NCI-H1092 (cell line): ENCODE measurements at places on chromosomes 2 and 18.
A peak's percentile ranks its signal among the peaks of the same experiment; 100 is the strongest.

GRCh38 chr2:208406474-208407451 is at the start of gene PTH2R:
Gene PTH2R (plus strand): TSS chr2:208406792. CDS start chr2:208407044, 252 bp downstream.
- DNase-seq, result peak; percentile 8

- DNase-seq, result no peak
Measured at GRCh38 chr2:232942831-232943230, 70.2 kb downstream of the NGEF start.

DNA sequence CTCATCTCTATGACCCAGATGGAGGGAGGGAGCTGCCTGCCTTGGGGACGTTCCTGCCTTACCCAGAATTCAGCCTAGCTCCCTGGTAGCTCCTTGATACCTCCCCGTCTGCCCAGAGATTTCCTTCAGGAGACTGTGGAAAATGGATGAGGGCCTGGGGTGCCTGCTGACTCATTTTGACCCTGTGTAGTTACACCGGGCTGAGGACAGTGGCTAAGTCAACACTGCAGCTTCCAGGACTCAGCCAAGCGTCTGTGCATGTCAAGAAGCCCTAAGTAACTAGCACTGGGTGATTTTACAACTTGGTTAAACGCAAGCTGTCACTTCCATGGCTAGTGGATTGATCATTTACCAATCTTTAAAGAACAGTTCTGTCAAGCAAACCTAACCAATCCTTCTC is 23.3 kb upstream of the EPAS1 start:
- DNase-seq, result no peak

- DNase-seq, result no peak
Measured at GRCh38 chr2:39476524-39476923, 39.4 kb upstream of the MAP4K3 start.

- no peak for DNase-seq
Measured at GRCh38 chr2:163919717-163920116, 183.9 kb upstream of the FIGN start.

GRCh38 chr2:229654437-229654836 is 59.9 kb downstream of the DNER start:
- no peak for DNase-seq

DNA sequence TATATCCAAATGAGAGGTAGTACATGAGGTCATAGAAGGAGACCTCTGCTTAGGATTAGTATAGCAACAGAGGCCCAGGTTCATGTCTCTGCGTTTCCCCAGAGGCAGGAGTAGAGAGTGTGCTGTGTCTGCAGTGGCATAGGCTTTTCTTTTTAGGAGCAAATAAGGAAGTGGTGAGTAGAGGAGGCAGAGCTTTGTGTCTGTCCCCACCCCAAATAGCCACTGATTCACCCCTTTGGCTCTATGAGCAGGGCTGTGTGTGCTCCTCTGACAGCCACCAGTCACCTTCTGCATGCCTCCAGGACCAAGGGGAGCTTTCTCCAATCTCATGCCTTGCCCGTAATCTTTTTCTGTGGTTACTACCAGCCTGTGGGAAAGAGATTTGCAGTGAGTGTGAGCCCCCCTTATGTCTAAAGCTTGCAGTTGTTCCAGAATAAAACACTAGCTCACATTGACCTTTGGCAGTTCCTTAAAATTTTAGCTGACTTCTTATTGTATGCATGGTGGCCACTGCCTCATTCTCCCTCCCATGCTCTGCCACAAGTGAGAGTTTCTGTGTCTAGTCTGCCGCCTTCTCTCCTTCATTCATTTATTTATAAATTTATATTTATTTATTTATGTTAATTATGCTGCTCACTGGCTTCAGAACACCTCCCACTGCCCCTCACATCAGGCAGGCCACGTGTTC is 23.5 kb upstream of the ELAC1 start:
- DNase-seq, result no peak

- DNase-seq, result no peak
Measured at GRCh38 chr2:211900518-211900917, 638.1 kb downstream of the ERBB4 start.

DNA sequence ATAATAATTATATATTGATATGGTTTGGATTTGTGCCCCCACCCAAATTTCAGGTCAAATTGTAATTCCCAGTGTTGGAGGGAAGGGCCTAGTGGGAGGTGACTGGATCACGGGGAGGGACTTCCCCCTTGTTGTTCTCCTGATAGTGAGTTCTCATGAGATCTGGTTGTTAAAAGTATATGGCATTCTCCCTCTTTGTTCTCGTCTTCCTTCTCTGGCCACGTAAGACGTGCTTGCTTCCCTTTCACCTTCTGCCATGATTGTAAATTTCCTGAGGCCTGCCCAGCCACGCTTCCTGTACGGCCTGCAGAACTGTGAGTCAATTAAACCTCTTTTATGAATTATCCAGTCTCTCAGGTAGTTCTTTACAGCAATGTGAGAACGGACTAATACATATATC is 88.3 kb downstream of the ROCK2 start:
- no peak for DNase-seq

DNA sequence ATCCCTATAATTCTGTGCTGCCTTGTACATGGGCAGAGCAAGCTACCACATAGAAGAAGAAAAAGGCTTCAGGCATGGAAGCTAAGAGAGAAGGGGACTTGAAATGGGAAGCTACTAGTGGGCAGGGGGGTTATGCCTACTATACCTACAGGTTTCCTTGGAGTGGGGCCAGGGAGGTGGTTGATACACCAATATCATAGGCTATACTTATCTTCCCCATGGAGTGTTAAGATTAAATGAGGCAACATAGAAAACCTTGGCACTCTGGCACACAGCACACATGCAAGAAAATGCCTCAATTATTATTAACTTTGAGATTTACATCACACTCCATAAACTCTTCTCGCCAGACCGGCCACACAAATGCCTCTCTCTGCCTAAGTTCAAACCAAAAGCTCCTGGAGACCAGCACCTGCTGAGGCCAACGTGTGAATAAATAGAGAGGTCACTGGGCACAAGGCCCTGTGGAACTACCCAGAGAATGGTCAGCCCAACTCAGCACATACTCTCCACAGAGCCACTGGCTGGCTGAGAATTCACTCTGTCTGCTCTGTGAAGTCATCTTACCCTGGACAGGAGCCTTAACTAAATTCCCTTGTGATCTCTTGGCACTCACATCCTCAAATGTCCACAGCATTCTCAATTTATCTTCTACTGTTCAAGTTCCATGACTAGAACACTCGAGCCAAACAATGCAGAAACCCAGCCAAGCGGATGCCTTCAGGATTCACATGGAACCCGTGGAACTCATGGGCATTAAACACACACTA is 498.7 kb downstream of the BCL11A start:
- DNase-seq, result no peak

DNA sequence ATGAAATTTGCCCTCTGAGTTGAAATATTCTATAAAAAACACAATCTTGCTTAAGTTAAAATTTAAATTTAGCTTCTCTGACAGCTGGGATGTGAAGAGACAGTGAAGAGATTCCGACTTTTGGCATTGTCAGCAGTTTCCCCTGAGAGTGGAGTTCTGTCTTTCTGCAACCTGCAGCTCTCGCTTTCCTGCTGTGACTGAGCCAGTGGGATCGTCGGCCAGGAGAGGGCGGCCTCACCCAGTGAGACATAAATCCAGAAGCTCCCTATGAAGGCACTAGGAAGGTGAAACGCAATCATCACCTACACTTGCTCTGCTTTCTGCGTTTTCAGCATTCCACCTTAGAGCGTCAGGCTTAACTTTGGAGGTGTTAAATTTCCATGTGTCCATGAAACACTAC is 75.4 kb upstream of the HNMT start:
- peak; percentile 12 for DNase-seq

DNA sequence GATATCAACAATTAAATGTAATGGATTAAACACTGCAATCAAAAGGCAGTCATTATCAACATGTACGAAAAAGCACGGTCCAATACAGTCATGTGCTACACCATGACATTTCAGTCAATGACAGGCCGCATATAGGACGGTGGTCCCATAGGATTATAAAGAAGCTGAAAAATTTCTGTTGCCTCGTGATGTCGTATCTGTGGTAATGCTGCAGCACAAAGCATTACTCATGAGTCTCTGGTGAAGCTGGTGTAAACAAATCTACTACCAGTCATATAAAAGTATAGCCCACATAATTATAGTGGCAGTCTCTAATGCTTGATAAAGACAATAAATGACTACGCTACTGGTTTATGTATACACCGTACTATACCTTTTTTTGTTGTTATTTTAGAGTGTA is 58.4 kb downstream of the RABL2A start:
- DNase-seq, result no peak

DNA sequence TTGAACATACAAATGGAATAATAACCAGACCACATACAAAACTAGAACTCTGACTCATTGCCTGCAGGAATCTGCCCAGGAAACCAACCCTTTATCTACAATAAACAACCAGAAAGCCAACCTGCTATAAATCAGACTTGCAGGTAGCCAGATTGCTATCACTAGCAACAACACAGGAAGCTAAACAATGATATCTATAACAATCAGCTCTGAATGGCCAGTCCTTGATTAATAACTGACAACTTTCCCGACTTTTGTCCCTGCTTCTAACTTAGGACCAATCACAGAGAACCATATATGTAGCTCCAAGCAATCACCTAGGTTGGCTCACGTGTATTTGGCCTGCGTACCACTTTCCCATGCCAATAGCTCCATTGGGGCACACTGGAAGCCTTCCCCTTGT is 470.8 kb downstream of the RIT2 start:
- DNase-seq, result no peak

DNA sequence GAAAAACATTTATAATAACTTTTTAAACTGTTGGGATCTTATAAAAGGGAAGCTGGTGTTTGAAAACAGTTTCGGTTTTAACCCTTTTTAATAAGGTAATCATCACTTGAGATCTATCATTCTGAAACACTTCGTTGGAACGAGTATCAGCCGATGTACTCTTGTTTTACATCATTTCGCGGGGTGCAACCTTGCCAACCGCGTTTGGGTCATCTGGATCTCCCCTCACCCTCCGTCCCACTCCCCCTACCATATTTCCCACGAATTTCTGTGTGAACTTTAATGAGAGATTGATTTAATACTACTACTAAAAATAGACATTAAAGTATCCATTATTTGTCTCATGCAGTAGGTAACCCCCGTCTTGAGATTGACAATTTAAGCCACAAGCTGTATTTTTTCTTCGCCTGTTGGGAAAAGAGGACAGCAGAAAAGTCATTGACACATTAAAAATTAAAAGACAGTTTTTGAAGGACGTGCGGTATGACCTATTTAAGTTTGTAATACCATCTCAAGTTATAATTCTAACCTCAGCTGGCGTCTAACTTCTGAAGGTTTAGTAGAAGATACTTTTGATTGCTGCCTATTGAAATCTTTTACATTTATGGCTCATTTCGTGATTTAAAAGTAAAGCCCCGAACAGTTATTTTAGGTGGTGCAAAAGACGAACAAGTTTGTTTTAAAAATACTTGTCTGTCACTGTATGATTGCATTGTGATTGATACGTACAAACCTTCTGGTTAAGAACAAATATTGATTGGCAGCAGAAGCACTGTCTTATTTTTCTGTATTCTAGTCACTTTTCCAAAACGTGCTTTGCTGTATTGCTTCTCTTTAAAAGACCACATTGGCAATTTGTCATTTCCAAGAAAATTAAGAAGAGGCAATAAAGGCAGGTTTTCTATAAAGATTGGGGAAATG is 1.5 kb downstream of the CREB1 start:
- DNase-seq, result no peak

GRCh38 chr2:1060372-1060771 is 109.7 kb downstream of the SNTG2 start:
- DNase-seq, result no peak

DNA sequence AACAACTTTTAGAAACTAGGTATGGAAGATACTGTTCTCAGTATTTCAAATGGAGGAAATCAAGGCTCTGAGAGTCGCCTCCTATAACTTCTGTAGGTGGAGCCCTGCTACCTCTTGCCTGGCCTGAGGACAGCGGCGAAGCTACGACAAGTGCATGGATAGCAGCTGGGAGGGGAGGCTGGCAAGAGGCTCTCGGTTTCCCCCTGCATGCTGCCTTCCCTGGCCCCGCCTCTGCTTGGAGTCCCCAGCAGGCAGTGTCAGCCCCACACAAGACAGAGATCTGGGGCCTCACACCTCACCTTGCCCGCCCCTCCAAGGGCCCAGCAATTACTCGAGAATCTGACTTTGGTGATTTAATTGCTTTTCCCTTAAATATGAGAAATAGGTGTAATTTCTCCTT is 107.6 kb upstream of the POU3F3 start:
- DNase-seq, result no peak

GRCh38 chr2:119647440-119648169 is 31.4 kb upstream of the TMEM177 start:
- no peak for DNase-seq

- no peak for DNase-seq
Measured at GRCh38 chr2:109527079-109527478, 86.7 kb downstream of the SEPTIN10 start.

DNA sequence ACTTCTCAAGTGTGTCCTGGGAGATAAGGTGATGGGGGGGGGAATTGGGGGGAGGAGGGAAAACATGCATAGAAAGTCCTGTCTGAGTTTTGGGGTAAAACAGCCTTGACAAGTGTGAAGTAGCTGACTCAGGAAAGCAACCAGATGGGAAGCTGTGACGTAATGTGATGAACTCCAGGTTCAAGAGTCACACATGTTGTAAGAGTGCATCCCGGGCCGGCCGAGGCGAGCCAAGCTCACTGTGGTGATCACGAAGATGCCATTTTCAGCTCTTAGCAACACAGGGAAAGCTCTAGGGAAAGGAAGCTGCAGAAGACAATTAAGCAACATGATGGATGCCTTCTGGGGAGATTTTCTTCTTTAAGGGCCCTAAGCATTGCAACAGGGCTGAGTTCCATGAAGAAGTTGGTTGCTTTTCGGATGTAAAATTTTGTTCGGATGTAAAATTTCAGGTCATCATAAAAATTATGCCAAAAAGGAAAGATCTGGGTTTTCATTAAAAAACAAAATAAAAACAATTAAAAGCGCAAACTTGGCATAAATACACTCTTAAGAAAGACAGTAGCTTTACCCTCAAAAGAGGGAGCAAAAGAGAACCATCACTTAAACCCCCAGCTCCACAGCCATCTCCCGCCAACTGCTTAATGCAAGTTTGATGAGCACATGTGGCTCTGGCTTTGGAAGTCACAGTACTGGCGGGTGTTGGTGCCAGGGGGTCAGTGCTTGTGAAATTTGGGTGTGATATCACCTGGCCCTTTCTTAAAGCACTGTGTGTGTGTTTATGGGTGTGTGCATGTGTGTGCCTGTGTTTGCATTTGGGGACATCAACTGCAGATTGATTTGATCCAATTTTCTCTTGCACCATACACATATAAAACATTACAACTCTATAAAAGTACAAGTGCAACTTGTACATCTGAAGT is 19.1 kb downstream of the SERTAD2 start:
- no peak for DNase-seq

- no peak for DNase-seq
Measured at GRCh38 chr2:167293172-167293781, 405.0 kb downstream of the XIRP2 start.

- DNase-seq, result no peak
Measured at GRCh38 chr2:200314976-200315567, 8.6 kb downstream of the SPATS2L start.

DNA sequence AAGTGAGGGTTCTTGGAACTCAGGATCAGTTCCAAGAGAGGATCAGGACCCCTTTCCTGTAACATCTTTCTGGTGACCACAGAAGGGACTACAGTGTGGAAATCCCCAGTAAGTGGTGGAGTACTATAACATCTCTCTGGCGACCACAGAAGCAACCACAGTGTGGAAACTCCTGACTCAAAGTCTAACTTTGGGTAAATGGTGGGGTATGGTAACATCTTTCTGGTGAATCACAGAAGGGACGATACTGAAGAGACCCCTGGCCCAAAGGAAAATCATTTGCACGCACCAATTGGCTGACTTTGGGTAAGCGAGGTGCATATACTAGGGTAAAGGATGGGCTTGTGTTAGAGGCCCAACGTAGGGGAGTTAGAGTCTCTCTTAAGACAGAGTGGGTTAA is 56.3 kb upstream of the GULP1 start:
- no peak for DNase-seq
